ENCODE measurements at places on chromosomes 11 and 22.

DNA sequence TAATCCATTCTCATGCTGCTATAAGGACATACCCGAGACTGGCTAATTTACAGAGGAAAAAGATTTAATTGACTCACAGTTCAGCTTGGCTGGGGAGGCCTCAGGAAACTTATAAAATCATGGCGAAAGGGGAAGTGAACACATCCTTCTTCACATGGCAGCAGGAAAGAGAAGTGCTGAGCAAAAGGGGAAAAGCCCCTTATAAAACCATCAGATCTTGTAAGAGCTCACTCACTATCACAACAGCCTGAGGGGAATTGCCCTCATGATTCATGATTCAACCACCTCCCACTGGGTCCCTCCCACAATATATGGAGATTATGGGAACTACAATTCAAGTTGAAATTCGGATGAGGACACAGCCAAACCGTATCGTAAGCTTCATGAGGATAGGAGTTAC, 3.8 kb upstream of the CYB5R2 start:
- DNase-seq, result no peak

DNA sequence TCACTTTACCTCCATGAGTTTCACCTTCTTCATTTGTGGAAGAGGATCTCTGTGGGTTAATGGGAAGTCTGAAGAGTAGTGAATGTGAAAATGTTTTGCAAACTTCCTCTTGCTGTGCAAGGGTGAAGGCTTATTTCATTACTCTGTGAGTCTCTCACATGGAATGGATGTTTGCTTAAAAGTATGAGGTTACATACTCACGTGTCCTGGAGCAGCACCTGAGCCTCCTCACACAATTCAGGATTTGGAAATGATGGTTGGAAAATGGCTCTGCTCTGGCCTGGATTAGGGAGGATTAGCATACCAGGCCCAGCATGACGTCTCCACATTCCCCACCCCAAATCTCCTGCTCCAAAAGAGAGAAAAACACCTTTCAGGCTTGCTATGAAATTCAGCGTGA, 4.8 kb downstream of the GRAMD1B start:
- no peak for DNase-seq

DNA sequence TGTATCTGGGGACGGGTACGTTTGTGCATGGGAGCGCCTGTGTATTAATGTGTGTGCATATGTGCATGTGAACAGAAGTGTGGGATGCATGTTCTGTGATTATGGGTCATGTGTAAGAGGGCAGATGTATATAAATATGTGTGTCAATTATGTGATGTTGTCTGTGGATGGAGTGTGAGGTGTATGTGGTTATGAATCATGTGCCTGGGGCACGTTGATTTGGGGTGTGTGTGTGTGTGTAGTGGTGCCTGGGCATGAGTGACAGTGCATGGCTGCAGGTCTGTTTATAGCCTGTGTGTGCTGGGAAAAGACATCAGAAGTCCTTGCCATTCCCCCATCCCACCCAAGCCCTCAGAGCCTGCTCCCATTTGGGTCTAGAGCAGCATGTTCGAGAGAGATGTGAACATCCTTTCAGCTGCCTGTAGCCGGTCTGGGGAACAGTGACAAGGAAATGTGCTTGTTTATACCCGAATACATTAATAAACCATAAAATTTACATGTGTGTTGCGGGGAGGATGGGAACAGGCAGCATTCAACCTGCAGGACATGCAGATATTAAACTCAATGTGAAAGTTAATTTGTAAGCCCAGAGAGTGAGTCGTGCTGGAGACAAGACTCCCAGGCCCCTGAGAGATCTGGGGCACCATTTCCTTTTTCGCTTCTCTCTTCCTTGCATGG, 129.0 kb downstream of the NECTIN1 start:
- no peak for DNase-seq

DNA sequence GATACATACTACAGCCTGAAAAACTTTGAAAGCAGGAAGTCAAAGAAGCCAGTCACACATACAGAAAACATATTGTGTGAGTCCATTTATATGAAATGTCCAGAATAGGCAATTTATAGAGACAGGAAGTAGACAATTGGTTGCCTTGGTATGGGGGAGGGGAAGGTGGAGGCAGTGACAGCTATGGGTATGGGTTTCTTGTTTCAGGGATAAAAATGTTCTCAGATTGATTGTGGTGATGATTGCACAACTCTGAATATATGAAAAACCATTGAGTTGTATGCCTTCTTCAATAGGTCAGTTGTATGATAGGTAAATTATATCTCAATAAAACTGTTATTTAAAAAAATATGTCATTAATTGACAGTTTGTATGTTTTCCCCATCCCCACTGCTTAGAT, 137.6 kb downstream of the SNX19 start:
- no peak for DNase-seq

DNA sequence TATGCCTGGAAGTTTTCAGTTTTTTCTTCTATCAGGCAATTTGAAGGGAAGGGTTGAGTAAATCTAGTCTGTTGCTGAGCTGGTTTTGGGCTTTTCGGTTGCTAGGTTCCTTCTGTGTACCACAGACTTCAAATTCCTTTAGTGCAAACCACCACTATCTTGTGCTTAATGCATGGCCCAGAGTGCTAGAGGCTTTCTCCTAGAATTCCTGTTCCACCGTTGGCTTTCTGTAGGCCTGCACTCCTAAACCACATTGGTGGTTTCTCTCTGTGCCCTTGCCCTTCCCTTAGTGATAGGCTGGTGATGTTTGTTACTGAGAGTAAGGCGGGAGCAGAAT, 47.1 kb upstream of the CTSC start:
- no peak for DNase-seq

- no peak for DNase-seq
Observed at GRCh38 chr22:26406118-26406517, 22.9 kb upstream of the ASPHD2 start.

GRCh38 chr11:105448703-105449079, 161.2 kb upstream of the GRIA4 start:
- DNase-seq, result no peak

DNA sequence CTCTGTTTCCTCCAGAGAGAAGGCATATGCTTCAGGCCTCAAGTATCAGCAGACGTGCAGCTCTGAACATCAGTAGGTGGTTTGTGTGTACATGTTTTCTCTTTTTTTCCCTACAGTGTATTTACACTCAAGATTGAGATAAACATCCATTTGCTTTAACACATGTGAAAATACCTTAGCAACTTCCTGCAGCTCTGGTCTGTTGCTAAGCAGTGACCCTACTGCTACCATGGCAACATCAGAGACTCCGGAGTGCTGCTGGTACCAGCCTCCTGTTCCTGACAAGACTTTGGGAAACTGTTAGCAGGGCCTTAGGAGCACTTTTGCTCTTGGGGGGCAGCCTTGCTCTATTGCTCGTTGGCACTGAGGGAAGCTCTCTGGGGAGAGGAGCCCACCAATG, 221.2 kb upstream of the PLET1 start:
- no peak for DNase-seq

All from anterior cingulate cortex (tissue), 58 donors.